Activated CD8-positive, alpha-beta memory T cell treated with anti-CD3 and anti-CD28 coated beads for 1 hour (primary cell): ENCODE measurements at places on chromosomes 3 and 15.

DNA sequence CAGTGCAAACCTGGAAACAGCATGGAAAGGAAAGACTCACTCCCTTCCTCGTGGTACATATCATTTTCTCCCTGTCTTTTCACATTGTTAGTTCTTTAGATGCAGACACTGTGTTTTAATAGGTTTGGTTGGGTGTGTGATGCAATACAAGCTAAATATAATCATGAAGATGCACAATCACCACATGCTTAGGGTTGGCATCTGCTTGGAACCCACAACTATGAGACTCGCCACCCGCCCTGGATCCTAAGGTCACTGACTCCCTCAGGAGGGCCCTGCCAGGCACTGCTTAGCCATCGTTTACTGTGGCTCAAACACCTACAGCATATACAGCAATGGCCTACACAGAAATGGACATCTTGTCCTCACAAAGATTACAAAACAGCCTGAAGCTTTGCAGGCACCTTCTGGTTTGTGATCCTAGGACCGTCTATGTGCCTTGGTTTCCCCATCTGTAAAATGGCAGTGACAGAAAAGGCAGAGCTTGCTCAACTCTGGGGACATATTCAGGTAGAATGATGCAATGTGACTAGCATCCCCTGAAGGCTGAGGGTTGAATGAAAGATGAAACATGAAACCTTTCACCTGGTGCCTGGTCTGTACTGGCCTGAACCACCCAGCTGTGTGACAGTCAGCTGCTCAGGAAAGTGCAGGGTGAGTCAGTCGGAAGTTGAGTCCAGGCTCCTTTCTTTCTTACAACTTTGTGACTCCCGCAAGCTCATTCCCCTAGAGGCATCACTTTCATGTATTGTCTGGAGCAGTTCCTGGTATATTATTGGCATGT, 123.6 kb upstream of the PFN2 start:
- no peak for DNase-seq

DNA sequence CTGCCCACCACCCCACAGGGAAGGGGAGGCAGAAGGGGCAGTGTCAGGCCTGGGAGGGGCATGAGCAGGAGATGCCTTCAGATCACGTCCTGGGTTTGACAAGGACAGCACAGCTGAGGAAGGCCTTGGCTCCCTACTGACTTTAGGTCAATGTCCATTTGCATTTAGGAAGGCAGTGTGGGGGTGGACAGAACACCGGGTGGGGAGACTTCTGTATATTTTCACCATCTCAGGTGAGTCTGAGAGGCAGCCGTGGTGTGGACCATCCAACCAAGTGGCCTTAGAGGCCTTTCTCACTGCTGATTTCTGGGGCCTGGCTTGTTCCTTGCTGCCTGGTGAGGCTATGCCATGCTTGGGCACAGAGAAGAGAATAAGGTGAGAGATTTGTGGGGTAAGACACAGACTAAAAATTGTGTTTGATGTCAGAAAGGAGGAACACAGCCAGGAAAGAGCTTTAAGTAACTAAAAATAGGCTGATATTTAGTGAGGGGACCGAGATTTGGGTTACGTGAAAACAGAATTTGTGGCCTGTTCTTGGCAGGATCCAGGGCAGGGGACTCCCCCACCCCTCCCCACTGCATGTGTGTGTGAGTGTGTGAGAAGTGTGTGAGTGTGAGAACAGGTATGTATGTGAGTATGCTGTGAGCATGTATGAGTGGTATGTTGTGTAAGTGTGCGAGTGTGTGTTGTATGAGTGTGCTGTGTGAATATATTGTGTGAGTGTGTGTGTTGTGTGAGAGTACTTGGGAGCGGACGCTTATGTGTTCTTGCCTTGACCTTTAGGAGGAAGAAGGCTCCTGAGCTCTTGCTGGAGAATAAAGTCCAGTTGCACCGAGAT, 11.8 kb upstream of the PLA2G4E start:
- DNase-seq: no peak

DNA sequence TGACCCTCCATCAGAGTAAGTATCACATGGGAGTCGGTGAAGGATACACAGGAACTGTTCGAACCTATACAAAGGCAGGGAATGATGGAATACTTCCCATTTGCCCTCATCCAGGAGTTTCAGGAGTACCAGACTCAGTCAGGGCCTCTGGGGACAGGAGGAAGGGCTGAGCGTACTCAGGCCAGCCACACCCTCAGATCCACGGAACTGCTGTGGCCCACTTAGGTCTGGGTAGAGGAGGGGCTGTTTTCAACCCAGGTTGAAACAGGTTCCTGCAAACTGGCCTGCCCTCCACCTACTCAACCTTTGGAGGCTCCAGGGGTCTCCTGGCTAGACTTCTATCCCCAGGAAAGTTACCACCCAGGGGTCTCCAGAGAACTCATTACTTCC, 6.7 kb upstream of the IGDCC3 start:
- no peak for DNase-seq

- DNase-seq: no peak
Observed at GRCh38 chr3:39438880-39439279, 28.6 kb upstream of the MOBP start.

- no peak for DNase-seq
Observed at GRCh38 chr15:40427188-40427587, 13.6 kb upstream of the BAHD1 start.

DNA sequence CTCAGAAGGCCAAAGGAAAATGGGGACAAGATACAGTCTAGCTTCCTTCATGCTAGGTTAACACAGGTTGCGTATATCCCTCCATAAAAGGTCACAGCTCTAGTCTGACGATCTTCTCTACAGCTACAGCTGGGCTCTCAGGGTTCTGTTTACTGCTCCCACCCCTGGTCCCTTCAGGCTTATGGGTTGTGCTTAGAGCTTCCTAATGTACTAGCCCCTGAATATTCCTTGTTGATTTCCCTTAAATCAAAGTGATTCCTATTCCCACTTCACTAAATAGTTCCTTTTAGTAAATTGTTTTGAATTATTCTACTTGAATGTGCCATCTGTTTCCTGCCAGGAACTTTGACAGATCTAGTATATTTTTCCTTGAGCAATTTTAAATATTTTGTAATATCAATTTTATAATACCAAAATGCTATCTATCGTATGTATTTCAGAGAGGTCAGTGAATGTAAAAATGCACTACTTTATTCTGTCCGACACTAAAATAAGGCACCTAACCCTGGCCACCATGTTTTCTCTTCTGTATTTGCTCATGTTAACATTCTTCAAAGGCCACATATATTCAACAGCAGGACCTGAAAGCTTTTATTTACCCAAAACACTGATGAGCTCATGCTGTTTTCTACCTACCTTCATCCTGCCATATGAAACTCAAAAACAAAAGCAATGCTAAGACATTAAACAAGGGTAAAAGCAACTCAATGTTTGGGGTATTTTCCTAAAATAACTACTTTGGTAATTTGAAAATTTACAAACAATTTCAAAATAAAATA, 92.8 kb upstream of the TGFBR2 start:
- no peak for DNase-seq

DNA sequence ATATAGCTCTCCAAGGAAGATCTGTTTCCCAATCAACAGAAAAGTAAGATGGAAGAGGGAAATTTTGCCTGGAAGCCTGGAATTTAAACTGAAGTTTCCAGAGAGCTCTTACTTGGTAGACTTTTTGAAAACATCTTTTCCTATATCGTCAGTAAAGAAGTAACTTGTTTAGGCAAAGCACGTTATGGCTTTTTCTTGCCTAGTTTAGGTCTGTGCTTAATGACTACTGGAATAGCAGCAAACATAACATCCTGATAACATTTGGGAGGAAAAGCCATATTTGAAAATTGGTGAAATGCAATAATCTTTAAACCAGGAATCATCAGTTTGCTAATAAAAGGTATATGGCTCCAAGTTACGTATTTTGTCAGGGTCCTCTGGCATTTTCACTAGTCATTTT, 160.4 kb upstream of the CGNL1 start:
- DNase-seq: no peak

- no peak for DNase-seq
Observed at GRCh38 chr3:17802950-17803349, 60.5 kb upstream of the TBC1D5 start.

DNA sequence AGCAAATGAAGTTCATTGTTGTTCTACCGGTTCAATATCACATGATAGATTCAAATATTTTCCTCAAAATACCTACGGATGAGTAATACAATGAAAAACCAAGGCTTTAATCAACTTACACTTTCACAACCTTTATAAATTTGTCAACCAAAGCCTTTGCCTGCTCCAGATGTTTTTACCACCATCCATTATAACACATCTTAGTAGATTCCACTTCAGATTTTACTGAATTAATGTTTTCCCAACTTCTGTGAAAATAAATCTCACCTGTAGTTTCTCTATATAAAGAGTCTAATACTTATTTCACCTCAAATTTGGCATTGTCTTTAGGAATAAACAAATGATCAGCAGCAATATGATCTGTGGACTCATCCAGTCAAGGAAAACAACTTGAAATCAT, 131.1 kb downstream of the ZNF280D start:
- no peak for DNase-seq

DNA sequence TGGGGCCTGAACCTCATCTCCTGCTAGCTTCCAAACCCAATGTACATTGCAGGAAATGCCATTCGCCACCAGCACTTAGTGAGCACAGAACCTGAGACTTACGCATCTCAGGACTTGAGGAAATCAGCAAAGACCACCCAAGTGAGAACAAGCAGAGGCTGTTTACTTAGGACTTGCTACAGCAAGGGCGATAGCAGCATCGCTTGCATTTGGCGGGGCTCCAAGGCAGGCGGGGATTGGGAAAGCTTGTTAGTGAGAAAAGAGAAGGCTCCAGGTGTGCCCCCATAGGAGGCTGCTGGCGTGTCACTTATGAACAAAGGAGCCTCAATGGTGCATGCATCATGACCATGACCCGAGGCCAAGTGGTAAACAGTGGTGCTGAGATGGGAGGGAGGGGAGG, 19.7 kb downstream of the SLC6A20 start:
- DNase-seq: no peak

DNA sequence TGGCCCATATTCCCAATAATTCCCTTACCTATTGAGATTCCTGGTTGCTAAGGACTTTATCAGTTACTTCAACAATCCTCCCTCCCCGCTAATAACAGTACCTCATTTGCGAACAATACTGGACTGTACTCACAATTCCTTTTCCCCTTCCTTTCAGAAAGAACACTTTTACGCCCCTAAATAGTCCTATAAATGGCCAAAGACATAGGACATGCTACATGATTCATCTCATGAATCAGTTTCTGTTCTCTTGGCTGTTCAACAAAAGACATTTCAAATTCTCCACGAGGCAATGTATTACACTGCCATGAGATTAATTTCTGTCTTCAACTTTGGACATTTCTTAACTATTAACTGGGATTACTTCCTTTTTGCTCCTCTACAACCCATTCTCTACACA, 264.4 kb downstream of the TIGIT start:
- DNase-seq: no peak

DNA sequence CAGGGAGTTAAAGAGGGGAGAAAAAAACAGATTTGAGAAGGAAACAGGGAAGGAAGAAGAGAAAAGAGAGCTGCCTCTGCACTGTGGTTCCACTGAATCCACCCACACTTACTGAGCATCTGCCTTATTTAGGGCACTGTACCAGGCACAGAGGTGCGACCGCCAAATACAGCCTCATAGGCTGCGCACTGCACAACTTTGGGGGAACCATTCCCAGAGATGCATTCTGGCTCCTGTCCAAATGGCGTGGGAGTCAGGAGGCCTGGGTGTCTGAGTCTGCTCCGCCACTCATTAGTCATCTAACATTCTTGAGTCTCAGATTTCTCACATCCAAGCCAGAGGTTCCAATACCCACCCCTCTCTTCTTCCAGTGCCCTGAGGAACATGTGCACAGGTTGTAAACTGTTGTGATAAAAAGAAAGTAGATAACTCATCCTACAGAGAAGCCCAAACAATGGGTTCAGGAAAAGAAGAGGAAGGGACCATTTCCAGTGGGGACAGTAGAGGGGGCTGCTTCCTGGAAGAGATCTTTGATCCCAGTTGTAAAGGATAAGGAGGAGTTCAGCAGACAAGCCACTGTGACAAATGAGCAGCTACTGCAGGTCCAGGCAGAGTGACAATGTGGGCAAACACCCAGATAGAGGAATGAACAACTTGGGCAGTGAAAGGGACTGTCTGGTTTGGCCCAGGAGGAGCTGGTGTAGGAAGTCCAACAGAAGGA, 254.6 kb downstream of the UACA start:
- DNase-seq: no peak

DNA sequence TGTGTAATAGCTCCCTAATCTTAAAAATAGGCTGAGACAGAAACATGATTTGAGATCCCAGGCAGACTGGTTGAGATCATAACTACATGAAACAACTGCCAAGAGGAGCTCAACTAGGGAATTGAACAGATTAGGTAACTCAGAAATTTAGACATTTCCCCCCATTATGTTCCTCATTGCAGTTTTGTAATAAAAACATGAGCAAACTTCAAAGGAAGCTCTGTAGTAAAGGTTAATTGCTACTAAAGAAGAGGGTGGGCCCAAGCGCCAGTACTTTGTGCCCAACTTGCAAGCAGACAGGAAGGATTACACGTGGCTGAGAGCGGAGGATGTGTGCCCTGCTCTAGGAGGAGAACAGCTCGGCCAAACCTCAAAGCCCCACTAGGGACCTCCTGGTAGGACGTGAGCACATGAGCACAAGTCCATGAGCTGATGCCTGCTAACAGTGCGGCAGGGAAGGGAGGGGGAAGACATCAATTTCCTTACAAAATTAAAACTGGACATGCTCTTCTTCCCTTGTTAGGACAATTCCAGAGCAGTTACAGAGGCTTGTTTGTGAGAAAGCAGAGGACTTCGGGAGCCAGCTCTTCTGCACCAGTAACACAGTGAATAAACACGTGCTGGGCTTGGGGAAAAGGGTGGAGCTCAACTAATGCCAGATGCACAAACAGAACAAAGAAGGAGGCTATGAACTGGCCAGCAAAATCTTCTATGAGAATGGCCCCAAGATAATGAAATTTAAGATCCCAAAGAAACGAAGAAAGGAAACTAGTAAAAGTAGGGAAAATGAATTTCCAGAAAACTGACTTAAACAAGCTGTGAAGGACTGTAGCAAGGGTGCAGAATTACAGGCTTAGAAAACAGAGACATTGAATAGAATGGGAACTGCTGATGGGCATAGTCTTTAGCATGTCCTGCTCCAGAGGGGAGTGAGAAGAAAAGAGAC, 275.5 kb downstream of the MECOM start:
- no peak for DNase-seq

GRCh38 chr15:97691799-97692198, 268.7 kb upstream of the ARRDC4 start:
- DNase-seq: no peak

GRCh38 chr15:88243895-88244787, 12.4 kb downstream of the NTRK3 start:
- DNase-seq: no peak

GRCh38 chr15:34757262-34757661, 2.5 kb upstream of the GJD2 start:
- DNase-seq: no peak
